ENCODE measurements at places on chromosomes 6 and 20.

GRCh38 chr6:22448291-22448711 lies 121.1 kb upstream of the HDGFL1 start:
- H3K27me3 ChIP-seq = no peaks in the 10 kb centered on the region
- H3K27ac ChIP-seq = no peak overlapping the region
- DNase-seq = no peak
- H3K4me1 ChIP-seq = no peaks in the 10 kb centered on the region
- H3K36me3 ChIP-seq = no peaks in the 10 kb centered on the region

- peak overlapping the region; percentile 82 for H3K27ac ChIP-seq
- peak overlapping the region; percentile 78 for H3K4me3 ChIP-seq
- peaks cover 22% of the 10 kb centered on the region for H3K36me3 ChIP-seq
- DNase-seq = no peak
These were observed 1.1 kb downstream of the OSBPL2 start for GRCh38 chr20:62239278-62239879.

GRCh38 chr6:20830576-20830975 lies 296.3 kb downstream of the CDKAL1 start:
- H3K27me3 ChIP-seq = no peaks in the 10 kb centered on the region
- peaks cover 3% of the 10 kb centered on the region for H3K36me3 ChIP-seq
- no peak overlapping the region for H3K27ac ChIP-seq
- no peak for DNase-seq
- H3K4me3 ChIP-seq = no peak overlapping the region

DNA sequence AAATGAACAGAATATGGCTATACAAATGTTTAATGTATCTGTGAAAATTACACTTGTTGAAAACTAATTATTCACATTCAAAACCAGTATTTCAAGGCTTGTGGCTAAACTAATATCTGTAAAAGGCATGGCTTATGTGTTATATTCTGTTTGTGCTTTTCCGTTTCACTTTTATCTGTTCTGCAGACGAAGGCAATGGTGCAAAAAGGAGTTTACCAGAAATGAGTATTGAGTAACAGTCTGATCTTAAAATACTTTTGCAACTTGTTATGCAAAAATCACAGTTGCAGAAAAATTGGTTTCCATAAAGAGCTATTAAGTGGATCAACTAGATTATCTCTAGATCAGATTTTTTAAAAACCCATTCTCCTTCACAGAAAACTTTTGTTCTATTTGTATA lies 9.4 kb upstream of the STX11 start:
- H3K4me1 ChIP-seq = peaks cover 4% of the 10 kb centered on the region
- no peaks in the 10 kb centered on the region for H3K36me3 ChIP-seq
- H3K27ac ChIP-seq = no peak overlapping the region
- H3K27me3 ChIP-seq = no peaks in the 10 kb centered on the region
- DNase-seq = no peak
- no peak overlapping the region for H3K4me3 ChIP-seq

DNA sequence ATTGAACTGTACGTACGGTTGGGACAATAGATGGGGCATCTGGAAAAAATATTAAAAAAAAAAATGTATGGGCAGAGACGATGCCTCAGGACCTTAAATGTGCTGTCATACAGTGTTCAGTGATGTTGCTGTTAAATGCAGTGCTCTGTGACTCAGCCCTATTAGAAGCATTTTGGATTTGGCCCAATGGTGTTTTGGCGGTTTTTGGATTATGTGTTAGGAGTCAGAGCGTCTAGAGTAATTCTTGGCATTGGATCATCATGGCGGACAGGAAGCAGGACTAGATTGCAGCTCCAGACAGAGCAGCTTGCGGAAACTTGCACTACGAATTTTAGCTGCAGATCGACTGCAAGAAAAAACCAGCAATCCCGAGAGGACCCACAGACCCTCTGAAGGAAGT lies 280.0 kb downstream of the SOX4 start:
- H3K27ac ChIP-seq = no peak overlapping the region
- peaks cover 7% of the 10 kb centered on the region for H3K27me3 ChIP-seq
- no peaks in the 10 kb centered on the region for H3K36me3 ChIP-seq
- H3K4me1 ChIP-seq = no peaks in the 10 kb centered on the region
- H3K4me3 ChIP-seq = no peak overlapping the region

DNA sequence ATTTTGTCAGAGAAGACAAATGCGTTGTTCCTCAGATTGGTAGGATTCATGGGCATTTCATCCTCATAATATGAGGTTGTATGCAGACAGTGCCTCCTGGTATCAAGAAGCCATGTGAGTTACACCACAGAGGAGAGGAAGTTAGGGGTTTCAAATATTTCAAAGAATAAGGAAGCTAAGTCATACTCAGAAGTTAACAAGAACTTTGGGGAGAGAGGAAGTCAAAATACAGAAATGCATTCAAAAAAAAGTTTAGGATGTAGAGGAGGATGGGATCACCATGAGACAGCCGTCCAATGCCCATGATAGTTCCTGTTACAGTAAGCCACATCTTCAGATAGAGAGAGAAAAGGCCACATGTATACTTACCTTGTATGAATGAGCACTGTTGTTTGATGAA lies 22.3 kb downstream of the HLA-DOB start:
- H3K4me1 ChIP-seq = peaks cover 3% of the 10 kb centered on the region
- peaks cover 82% of the 10 kb centered on the region for H3K27me3 ChIP-seq
- H3K27ac ChIP-seq = no peak overlapping the region

DNA sequence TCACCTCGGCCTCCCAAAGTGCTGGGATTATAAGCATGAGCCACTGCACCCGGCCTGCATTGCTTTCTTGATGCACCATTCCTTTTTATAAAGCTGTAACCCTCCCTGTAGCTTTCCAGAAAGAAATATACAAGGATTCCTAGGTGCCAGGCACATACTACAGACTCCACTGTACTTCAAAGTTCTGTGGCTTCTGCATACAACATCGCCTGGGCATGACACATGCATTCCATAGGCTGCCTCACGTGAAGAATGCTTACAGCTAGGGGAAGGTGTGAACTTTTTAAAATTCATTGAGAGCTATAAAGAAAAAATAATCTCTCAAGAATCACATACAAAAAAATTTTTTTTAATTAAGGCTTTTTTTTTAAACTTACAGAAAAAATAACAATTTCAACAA lies 50.2 kb downstream of the TRAM2 start:
- no peak overlapping the region for H3K27ac ChIP-seq
- peaks cover 8% of the 10 kb centered on the region for H3K36me3 ChIP-seq
- no peak overlapping the region for H3K4me3 ChIP-seq
- H3K4me1 ChIP-seq = peaks cover 4% of the 10 kb centered on the region

GRCh38 chr6:101445527-101445926 lies 52.0 kb downstream of the GRIK2 start:
- H3K27me3 ChIP-seq = no peaks in the 10 kb centered on the region
- H3K4me3 ChIP-seq = no peak overlapping the region
- H3K36me3 ChIP-seq = no peaks in the 10 kb centered on the region
- no peak for DNase-seq
- no peak overlapping the region for H3K27ac ChIP-seq

- H3K4me3 ChIP-seq = no peak overlapping the region
- H3K27me3 ChIP-seq = no peaks in the 10 kb centered on the region
- DNase-seq = no peak
- H3K36me3 ChIP-seq = peaks cover 4% of the 10 kb centered on the region
- peak overlapping the region; percentile 97 for H3K27ac ChIP-seq
These were observed 23.9 kb upstream of the TOP1 start for GRCh38 chr20:41004531-41005360.

- peaks cover 72% of the 10 kb centered on the region for H3K27me3 ChIP-seq
- peaks cover 11% of the 10 kb centered on the region for H3K4me1 ChIP-seq
- peak within 1 kb of the TSS; percentile 93 for H3K4me3 ChIP-seq
- H3K27ac ChIP-seq = no peak within 1 kb of the TSS
- H3K36me3 ChIP-seq = peaks cover 3% of the 10 kb centered on the region
These were observed at the start of gene B3GAT2 for GRCh38 chr6:70956451-70957283. Gene B3GAT2, minus strand, starts transcription at chr6:70957060. Its CDS starts 631 bp downstream, at chr6:70956429.

Data from effector memory CD8-positive, alpha-beta T cell (primary cell).